ENCODE measurements at places on chromosomes 7 and 10.

GRCh38 chr10:36092116-36092515 is 450.0 kb upstream of the FZD8 start:
- DNase-seq, result no peak

GRCh38 chr10:6292741-6293151 is 90.0 kb downstream of the PFKFB3 start:
- DNase-seq, result no peak

DNA sequence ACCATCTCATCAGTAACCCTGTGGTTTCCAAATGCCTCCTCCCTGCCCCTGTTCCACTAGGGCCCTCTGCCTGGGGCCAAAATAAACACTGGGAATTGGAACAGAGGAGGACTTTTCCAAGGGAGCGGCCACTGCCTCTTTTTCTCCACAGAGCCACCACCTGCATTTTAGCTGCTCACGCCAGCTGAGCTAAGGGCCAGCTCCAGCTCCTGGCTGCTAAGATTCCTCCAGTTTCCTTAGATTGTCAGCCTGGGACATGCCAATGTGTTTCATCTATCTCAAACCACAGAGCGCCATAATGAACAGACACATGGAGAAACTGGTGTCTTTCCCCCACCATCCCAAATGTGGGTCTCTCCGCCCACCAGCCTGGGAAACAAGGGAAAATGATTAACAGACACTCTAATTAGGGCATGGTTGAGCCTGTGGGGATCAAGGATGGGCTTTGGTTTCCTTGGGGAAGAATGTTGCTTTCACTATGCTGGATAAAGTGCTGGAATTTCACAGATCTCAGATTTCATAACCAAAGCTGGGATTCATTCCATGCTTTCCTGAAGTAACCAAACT is 52.2 kb downstream of the ASB13 start:
- no peak for DNase-seq

- DNase-seq, result no peak
Observed at GRCh38 chr7:44666566-44666965, 60.1 kb downstream of the OGDH start.

- peak; percentile 55 for DNase-seq
Observed at GRCh38 chr7:124032369-124033094, at the start of gene TMEM229A. Gene TMEM229A, minus strand, starts transcription at chr7:124033067. Its CDS starts 64 bp downstream, at chr7:124033003.

DNA sequence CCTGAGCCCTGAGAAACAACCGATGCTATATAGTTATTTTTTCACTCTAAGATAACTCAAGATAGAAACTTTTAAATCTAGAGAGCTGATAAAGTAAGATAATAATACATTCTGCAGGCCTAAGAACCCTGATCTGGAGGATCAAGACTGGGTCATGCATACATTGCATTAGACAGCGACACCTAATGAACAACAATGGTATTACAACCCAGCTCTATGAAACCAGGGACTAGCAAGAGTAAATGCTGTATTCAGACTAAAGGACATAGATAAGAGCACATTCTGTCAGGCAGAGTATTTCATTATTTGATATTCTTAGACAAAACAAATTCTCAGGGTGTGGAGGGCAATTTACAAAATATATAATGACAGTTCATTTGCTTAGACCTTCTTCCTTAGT is 148.6 kb downstream of the GRK5 start:
- no peak for DNase-seq

DNA sequence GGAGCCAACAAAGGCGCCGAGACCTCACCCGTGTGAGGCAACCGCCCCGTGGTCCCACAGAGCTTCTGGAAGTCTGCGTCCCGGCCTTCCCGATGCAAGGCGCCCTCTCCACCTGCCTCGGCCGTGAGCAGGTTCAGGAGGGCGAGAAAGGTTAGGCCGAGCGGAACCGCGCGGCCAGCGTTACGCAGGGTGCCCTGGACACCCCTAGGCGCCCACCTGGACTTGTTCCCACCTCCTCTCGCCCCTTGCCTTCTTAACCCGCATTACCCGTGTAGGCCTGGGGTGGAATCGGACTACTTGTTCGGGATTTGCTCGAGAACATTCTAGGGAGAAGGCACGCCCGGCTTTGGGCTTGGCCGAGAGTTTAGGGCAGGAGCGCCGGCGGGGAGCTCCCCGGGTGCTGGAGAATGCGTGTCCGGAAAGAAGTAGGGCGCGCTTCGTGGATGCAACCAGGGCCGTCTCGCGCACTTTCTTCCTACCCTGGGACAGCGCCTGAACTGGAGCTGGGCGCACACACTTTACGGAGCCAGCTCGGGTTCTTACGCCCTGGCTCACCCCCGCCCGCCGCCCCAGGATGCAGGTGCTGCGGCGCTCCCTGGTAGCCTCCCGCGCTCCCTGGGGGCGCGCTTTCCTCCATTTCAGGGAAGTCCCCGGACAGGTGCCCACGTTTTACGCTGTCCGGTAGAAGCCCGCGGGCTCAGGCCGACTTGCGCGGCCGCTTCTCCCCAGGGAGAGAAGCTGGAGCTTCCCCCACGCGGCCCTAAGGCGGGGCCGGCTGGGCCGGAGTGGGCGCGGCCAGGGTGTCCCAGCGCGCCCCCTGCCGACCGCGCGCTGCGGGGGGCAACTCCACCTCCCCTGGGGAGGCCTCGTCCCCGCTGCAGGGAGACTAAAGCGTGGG is 74.5 kb downstream of the INSIG1 start:
- DNase-seq, result no peak

DNA sequence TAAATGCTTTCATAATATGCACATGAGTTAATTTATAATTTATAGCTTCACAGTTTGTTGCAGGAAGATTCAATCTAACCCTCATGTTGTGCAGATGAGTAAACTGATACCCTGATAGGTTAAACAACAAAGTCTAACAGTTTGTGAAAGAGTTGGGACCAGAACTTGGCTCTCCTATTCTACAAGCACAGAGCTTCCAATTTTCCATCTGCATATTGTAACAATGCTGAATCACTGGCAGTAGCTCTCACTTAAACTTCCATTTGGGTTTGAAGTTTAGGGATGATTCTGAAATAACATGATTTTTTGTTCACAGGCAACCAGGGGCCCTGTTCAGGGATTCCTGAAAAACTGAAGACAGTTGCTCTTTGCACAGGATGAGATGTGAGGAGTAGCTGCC is 179.3 kb downstream of the XPNPEP1 start:
- no peak for DNase-seq

GRCh38 chr10:5211696-5212536 is 15.3 kb downstream of the AKR1C4 start:
- no peak for DNase-seq

DNA sequence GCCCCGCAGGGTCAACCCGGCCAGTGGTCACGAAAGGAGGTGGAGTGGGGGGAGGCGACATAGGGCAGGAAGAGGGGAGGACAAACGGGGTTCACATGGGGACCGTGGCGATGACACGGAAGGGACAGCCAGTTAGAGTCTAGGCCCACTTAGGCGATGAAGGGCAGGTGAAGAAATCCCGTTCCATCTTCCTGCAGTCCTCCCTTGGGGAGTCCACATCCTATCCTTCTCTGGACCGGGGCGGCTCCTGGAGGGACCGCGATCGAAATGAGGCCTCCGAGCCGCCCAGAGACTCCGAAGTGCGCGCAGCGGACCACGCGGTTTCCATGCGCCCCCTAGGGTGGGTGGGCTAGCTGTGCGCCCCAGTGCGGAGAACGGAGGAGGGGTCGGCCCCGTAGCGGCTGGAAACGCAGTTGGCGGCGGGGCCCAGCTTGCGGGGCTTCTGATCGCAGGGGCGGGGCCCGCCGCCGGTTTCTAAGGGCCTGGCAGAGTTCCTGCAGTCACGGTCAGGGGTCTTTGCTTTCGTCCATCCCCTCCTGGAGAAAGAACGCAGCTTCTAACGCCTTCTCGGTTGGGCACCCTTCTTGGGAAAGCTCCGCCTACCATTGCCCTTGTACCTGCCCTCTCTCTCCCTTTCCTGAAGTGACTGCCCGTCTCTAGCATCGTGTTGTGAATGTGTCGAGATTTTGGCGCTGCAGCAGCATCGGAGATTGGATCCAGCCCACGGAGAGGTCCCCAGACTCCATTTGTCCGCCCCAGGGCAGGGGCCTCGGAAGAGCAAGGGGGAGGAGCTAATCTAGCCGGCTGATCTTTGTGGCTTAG is 17.9 kb upstream of the TMEM225B start:
- peak; percentile 56 for DNase-seq

DNA sequence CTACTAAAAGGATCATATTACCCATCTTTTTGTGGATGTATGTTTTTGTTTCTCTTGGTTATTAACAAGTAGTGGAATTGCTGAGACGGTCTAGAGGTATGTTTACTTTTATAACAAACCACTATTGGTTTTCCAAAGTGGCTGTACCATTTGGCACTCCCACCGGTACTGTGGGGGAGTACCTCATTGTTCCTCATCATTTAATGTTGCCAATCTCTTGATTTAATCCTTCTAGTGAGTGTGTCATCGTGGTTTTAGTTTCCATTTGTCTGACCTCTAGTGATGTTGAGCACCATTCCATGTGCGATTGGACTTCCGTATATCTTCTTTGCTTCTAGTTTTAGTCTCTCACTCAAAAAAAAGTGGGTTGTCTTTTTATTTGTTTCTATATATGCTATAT is 50.4 kb downstream of the RBM33 start:
- no peak for DNase-seq

GRCh38 chr7:142372727-142373126 is 114.9 kb upstream of the PRSS58 start:
- no peak for DNase-seq

DNA sequence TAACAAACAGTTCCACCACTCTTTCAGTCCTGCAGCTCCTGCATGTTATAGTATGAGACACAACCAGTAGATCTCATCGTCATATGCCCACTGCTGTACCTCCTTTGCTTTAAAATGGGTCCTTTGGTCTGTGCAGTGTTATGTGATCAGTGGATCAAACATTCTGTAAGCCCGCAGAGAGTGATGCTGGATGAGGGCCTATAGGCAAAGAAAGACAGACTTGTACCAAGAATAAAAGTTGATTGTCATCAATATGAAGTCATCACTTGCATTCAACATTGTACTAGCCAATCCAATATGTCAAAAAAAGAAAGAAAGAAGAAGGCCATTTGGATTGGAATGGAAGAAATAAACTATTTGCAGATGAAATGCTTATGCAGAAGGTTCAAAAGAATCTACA is 79.8 kb upstream of the PHYHIPL start:
- no peak for DNase-seq

DNA sequence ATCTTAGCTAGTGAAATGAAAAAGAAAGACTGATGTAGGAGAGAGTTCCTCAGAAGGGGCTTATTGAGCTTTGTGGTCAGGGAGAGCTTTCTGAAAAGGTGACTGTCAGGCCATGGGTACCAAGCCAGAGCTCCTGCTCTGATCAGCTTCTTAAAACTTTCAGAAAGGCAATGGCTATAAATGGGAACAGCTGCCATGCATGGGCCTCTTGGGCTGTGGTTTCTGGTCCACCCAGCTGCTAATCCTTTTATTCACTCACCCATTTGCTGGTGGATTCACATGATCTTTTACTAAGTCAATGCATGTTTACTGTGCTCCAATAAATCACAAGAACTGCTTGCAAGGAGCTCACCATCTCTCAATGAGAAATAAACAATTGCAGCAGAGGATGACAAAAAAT is 60.1 kb upstream of the ZPBP start:
- DNase-seq, result no peak

- DNase-seq, result no peak
Observed at GRCh38 chr10:72665925-72666324, 26.0 kb upstream of the MCU start.

GRCh38 chr7:2523941-2524807 is 4.6 kb downstream of the LFNG start:
- DNase-seq, result peak; percentile 98

GRCh38 chr10:48579251-48579960 is 25.5 kb downstream of the ARHGAP22 start:
- DNase-seq, result no peak

- DNase-seq, result peak; percentile 66
Observed at GRCh38 chr7:63899691-63900393, 98.8 kb upstream of the ZNF722 start.

DNA sequence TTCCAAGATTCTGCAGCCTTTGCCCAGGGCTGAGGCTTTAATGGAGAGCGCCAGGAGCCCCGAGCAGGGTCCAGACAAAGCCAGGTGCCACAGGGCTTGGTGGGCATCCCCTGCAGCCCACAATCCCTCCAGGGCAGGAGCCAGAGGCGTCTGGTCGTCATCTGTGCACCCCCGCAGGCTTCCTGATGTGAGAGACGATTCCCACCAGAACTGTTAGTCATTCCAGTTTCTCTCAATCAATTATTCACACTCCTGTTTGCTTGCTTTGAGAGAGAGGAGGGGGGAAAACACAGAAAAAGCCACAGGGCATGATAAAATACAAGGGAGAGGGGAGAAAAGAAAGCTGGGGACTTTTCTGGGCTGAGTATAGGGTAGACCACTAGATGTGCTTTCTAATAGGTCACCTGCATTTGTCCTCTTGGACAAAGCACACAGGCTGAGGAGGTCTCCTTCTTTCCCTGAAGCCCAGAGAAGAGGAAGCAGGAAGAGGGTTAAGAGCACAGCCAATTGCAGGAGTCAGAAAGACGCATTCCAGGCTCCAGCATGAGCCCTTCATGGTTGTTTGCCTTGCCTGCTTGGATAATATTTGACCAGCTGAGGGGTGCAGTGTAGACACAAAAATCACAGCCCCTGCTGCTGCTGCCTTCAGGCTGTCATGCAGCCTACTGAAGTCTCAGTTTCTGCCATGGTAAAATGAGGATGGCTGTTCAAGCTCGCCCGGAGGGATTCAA is 194.4 kb downstream of the PLXNA4 start:
- no peak for DNase-seq

DNA sequence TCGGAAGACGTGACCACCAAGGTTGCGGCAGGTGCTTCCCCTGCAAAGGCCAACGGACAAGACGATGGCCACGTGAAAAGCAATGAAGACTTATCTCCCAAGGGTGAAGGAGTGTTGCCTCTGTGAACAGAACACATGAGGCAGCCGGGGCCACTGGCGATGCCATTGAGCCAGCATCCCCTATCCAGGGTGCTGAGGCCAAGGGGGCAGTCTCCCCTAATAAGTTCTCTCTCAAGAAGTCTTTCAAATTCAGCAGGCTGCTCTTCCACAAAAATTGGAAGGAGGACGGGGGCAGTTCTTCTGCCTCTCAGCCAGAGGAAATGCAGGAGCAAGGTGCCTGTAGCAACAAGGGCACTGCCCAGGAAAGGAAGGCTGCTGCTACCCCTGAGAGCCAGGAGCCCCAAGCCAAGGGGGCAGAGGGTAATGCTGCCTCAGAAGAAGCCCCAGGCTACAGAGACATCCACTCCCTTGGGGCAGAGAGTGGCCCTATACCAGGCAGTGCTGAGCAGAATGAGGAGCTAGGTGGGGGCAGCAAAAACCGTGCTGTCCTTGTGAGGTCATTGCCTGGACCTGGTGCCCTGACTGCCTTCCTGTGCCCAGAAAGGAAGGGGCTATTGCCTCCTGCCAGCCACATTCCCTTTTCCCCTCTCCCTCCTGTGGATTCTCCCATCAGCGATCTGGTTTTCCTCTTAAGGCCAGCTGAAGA is 17.3 kb downstream of the NT5C2 start:
- DNase-seq, result no peak

GRCh38 chr7:5437987-5438386 is 14.4 kb upstream of the TNRC18 start:
- DNase-seq, result no peak

DNA sequence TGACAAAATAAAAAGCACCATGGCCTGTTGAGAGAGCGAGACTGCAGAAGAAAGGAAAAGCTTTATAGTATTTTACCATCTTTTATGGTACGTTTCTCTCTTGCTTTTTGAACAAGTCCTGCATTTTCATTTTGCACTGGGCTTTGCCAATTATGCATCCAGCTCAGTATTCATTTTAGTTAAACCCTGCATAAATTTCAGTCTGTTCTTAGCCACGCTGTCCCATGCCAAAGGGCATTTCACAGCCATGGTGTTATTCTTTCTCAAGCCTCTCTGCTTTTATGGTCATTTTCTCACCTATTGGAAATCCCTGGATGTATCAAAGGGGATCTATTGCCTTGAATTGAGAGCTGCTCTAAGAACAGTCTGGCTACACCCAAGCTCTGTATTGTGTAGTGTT is 30.8 kb upstream of the DNAJC1 start:
- DNase-seq, result no peak

All from NCI-H1105 (cell line).